ENCODE measurements at places on chromosomes 3 and 15.

DNA sequence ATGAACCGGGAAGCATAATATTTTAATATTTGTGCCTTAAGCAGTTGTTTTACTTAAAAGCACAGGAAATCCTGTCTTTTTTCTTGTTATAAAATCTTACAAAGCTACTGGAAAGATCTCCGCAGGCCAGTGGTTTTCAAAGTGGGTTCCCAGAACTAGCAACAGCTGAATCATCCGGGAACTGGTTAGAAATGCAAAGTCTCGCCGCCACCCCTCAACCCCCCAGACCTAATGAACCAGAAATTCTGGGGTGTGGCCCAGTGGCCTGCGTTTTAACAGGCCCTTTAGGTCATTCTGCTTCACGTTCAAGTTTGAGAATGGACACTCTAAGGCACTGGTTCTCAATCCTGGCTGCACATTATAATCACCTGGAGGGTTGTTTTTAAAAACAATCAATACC is 74.7 kb downstream of the PDZRN3 start:
- DNase-seq = no peak

DNA sequence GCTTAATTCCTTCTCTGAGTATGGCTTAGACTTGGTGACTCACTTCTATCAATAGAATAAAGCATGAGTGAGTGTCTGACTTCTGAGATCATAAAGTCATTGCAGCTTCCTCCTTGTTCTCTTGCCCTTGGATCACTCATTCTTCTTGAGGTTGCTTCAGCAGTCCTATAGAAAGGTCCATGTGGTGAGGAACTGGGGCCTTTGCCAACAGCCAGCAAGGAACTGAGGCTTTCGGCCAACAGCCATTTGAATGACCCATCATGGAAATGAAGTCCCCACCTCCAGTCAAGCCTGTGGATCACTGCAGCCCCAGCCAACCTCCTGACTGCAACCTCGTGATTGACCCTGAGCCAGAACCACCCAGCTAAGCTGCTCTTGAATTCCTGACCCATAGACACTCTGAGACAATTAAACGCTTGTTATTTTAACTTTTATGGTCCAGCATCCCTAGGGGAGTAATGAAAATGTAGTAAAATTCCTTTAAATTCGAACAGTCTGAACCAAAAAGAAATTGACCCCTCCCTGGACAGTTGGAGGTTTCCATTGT is 84.5 kb downstream of the WDR76 start:
- DNase-seq = no peak

DNA sequence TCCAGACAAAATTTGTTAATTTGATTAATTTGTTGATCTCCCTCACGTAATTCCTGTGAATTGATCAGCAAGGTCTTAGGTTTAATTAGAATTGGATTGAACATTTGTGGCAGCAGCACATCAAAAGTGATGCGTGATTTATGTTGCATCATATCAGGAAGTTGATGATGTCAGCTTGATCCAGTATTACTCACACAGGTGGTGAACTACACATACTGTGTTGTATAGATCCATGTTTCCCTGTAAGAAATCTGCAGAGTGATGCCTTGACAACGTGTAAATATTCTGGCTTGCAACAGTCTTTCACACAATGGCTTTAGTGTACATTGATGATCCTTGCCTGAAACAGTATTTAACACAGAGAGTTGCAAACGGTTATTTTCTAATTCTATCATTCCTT is 200.4 kb downstream of the ADAMTSL3 start:
- no peak for DNase-seq

DNA sequence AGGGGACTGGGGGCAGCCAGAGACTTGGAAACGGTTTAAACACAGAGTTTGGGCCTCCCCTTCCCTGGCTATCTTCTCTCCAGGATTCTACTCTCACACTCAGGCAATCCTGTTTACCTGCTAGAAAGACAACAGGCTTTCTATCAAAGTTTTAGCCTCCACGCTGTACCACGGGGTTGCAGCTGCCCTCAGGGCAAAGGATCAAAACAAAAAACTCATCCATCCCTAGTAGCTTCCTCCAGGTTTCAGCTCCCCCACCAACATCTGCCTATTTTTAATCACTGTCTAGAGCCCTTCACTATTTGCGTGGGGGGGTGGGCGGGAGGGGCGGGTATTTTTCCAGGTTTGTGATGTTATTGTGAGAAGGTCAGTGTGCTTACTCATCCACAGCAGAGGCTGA is 286.8 kb upstream of the TRIM42 start:
- no peak for DNase-seq

- no peak for DNase-seq
Observed at GRCh38 chr3:138125548-138126221, 6.5 kb downstream of the A4GNT start.

GRCh38 chr3:52240059-52240885 is 1.3 kb upstream of the TWF2 start:
- DNase-seq = no peak

GRCh38 chr3:172115787-172116186 is 76.4 kb downstream of the FNDC3B start:
- no peak for DNase-seq

GRCh38 chr3:177162742-177163141 is 34.5 kb downstream of the TBL1XR1 start:
- DNase-seq = no peak

GRCh38 chr3:49553324-49553691 is 969 bp upstream of the BSN start:
- no peak for DNase-seq

- DNase-seq = no peak
Observed at GRCh38 chr3:72041076-72041475, 256.1 kb upstream of the PROK2 start.

GRCh38 chr3:173826416-173826815 is 428.9 kb downstream of the NLGN1 start:
- DNase-seq = no peak

DNA sequence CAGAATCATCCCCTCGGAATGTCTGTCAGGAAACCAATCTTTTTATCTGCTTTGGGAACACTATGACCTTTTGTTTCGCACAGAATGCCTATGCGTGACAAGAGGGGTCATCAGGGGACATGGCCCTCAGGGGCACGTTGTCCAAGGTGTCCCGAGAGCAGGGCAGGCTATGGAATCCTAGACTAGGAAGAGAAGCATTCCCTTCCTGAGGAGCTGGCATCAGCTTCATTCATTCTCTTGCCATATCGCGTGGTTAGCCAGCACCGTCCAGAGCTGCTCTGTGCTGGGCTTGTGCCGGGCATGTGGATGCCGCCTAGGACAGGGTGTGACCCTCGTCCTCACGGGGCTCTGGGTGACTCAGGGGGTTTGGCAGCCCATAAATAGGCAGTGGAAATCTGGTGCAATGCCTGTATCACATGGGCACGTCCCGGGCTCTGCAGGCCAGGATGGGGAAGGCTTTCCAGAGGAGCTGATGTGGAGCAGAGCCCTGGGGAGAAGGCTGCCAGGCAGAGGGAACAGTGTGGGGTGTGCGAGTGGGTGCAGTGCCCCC is 117.8 kb downstream of the TMEM266 start:
- DNase-seq = no peak

- DNase-seq = no peak
Observed at GRCh38 chr15:40286061-40286532, 3.2 kb upstream of the ANKRD63 start.

- no peak for DNase-seq
Observed at GRCh38 chr15:31782016-31782783, 248.1 kb upstream of the CHRNA7 start.

- DNase-seq = no peak
Observed at GRCh38 chr3:29609328-29609811, 328.5 kb downstream of the RBMS3 start.

DNA sequence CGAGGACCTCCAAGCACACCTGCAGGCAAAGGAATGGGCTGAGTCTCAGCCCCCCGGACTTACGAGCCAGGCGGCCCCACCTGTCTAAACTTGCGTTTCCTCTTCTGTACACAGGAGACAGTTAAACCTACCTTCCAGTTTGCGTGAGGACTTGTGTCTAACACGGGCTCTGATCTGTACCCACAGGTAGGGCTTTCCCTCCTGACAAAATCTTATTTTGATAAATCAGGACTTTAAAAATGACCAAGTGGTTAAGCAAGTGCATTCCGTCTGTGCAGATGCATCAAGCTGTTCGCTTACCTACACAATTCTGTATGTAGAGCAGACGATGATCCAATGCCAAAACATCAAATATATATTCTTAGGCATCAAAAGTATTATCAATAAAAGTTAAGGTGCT is 238.0 kb downstream of the XXYLT1 start:
- no peak for DNase-seq

DNA sequence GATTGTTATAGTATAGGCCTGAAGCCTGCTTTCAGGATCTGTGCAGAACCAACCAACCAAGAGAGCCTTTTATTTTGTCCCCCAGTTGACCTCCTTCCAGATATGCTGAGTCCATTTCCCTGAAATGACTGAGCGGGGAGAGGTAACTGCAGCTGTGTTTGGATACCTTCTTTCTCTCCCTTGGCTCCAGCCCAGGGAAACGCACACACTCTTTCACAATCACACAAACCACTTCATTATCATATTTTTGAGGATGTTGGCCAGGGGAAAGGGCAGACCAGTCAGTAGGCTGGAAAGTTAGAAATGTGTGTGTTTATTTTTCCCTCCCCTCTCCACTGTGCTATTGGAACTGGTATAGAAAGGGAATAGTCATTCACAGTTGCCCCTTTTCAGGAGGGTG is 417.7 kb upstream of the TBL1XR1 start:
- DNase-seq = no peak

- no peak for DNase-seq
Observed at GRCh38 chr3:9659849-9660248, 10.5 kb downstream of the MTMR14 start.

- no peak for DNase-seq
Observed at GRCh38 chr15:59553879-59554735, 57.5 kb upstream of the GCNT3 start.

DNA sequence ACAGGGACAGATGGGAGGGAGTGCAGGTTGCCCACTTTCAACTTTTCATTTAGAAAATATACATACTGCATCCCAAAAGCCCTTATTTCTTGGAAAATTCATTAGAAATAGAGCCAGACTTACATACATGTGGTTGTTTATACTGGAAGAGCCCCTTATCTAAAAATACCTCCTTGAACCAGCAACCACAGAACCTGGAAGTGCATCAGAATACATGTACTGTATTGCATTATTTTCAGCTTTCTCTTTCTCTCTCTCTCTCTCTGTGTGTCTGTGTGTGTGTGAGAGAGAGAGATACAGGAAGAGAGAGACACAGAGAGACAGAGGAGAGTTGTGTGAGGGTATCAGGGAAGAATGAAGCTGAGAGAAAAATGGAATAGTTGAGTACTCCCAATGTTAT is 29.5 kb upstream of the LSAMP start:
- no peak for DNase-seq

GRCh38 chr15:39407116-39407515 is 173.8 kb upstream of the THBS1 start:
- no peak for DNase-seq

DNA sequence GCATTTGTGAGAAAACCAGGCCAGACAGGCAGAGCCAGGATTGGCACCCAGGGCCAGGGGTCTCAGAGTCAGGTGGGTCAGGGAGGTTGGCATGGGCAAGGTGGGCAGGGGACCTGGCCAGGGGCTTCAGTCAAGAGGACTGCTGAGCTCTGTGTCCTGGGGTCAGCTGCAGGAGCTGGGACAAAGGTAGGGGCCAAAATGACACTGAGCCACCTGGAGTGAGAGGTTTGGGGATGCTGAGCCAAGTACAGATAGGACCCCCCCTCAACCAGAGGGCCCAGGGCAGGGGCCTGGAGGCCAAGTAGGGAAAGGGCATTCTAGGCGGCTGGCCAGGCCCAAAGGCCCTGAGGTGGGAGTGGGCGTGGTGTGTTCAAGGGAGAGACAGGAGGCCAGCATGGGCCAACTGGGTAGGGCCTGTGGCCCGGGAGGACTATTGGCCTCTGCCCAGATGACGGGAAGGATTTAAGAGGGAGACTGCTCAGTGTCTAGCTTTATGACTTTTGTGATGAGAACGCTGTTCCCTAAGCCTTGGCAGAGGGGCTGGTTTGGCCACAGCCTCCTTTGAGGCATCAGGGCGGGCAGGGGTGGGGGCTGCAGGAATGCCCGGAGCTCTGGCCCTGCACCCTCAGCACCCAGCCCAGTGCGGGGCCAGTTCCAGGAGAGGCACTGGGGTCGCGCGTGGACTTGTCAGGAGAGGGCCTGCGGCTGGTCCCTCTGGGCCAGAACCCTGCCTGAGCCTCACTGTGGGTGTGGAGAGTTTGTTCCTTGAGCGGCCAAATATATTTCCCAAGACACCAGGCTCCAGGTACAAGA is 3.1 kb downstream of the CFAP100 start:
- DNase-seq = no peak

DNA sequence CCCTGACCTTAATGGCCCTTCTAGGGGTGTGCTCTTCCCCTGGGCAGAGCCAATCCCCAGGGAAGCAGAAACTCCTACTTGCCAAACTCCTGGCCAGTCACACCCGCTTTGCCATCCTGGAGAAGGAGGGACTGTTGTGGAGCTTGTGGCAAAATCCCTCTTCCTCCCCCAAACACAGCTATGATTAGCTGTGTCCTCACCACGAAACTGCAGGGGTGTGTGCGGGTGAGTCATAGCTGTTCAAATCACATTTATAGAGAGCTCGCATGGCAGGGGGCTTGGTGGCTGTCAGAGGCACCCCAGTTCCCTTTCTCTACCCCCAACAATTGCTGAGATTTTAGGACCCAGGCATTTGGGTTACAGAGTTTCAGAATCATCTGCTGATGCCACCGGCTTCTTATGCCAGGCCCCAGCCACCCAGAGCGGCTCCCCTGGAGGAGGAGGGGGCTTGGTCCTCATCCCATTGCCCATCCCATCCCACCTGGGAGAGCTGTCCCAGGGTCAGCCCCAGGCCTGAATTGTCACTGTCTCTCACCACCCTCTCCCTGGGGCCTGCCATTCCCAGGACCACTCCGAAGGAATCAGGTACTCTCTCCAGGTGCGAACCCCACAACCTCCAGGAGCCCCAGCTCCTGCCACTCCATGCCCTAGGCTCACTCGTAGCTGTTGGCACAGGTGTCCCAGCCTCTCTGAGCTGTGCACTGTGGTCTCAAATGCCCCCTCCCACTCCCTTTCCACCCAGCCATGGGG is 28.8 kb upstream of the MAGEF1 start:
- no peak for DNase-seq

DNA sequence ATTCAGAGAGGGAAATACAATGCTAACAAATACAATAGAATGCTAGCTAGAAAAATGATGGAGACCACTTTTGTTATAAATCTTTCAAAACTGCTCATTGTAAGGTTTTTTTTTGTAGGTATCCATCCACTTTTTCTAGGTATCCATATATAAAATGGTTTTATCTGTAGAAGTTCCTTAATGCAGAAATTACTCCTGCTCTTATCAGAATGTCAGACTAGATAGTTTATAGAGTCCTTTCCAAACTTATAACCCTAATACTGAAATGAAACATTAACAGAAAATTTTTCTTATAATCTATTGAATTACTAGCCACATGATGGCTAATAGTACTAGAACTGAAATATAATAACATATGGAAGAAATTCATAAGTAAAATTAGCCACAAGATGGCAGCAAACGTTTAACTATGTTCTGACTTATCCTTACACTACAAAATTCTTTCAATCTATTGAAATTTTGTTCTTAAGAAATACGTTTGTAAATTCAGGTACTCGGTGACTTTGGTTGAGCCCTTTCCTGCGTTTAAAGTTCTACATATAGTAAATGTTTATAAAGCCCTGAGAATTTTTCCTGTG is 58.5 kb downstream of the ECT2 start:
- DNase-seq = no peak
